ENCODE measurements at places on chromosomes 16 and 17.

DNA sequence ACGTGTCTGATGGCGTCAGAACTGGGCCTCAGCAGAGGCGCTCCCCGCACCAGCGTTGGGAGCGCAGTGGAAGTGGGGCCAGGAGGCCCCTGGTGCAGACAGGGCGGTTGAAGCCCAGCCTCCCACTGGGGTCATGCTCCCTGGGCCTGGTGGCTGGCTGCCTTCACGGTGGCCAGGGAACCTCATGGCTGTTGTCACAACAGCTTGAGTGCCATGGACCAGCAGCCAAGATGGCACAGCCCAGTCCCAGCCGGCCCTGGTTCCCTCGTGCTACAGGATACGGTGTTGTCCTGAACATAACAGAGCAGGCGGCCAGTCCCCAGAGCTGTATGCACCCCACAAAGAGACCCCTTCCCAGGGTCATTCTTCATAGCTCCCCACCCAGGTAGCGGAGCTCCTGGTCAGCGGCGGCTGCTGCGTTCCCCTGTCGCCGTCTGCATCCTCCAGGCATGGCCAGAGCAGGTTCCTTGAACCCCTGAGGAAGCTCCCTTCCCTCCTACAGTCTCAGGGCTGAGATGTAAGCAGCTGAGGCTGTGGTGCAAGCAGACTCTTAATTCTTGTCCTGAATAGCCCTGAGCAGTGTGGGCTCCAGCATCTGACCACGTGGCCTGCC, 29.7 kb downstream of the NME3 start:
- no peak for DNase-seq

DNA sequence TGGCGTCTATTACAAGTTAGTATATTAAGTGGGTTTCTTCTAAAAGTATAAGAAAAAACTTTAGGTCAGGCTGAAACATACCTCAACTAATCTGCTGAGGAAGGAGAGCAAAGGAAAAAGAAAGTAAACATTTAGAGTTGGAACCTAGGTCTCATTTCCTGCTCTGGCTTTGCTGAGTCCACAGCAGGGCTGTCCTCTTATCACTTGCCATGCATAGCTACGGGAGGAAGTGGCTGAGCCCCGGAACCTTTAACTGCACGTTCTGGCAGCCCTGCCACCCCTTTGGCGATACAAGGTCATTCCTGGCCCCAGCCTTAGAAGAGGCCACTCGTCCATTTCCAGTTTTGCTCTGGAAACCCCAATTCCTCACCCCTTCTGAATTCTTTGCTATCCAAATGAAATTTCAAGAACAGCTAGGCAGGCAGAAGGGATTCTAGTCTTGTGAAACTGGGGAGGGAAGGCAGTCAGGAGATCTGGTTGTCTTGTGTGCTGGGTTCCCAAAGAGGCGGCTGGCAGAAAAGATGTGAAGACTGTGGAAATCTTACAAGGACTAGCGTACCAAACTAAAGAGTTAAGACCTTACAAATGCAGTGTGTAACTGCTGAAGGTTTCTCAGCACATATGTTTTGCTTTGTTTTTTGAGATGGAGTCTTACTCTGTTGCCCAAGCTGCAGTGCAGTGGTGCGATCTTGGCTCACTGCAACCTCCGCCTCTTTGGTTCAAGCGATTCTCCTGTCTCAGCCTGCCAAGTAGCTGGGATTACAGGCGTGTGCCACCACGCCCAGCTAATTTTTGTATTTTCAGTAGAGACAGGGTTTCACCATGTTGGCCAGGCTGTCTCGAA, 19.1 kb downstream of the WIPI1 start:
- no peak for DNase-seq

DNA sequence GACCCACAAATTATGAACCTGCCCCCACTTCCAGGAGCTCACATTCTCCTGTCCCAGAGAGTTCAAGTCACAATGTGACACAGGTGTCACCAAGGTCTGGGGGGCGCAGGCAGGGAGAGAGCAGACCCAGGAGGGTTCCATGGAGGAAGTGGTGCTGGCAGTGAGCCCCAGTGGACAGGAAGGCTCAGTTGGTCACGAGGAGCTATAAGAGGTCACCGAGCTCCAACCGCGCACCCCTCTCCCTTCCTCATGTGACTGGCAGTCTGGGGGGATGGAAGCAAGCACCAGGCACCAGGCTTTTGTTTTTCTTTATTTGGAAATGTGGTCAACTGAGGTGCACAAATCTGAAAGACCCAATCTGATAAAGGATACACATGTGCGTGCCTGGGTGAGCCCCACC, 2.5 kb downstream of the ITGAD start:
- no peak for DNase-seq

DNA sequence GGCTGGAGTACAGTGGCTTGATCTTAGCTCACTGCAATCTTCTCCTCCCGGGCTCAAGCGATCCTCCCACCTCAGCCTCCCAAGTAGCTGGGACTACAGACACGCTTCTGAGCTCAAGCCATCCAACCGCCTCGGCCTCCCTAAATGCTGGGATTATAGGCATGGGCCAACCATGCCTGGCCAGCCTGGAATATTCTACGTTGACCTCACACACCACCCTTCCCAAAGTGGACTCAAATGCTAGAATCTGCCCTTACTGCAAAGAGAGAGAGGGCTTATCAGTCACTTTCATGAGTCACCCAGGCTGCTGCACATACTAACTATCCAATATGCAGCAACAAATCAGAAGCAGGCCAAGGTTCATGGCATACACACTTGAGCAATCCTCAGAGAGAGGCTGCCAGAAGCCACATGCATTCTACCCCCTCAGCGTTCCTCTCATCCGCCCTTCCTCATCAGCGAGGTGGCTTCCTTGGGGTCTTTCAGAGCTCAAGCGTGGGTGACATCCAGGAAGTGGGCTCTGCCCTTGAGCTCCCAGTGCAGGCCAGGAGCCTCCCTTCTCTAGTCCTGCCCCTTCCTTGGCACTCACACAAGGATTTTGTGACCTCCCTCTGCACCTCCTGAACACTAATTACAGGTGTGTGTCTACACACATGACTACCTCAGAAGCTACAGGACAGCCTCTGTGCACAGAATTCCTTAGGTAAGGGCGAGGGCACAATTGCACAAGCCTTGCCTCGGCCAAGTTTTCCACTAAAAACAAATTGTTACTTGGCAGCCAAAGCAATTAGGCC, 24.8 kb upstream of the SIAH1 start:
- no peak for DNase-seq

- no peak for DNase-seq
Observed at GRCh38 chr16:11207646-11208045, 48.4 kb downstream of the SOCS1 start.

GRCh38 chr16:72818236-72818845, 229.6 kb downstream of the ZFHX3 start:
- DNase-seq: no peak

GRCh38 chr16:78560997-78561396, 461.5 kb downstream of the WWOX start:
- no peak for DNase-seq

- no peak for DNase-seq
Observed at GRCh38 chr17:77914385-77915254, 43.9 kb upstream of the TNRC6C start.

GRCh38 chr17:48240562-48241130, 133.1 kb downstream of the SNX11 start:
- DNase-seq: no peak

- no peak for DNase-seq
Observed at GRCh38 chr16:24993722-24994686, 21.2 kb downstream of the ARHGAP17 start.

- DNase-seq: no peak
Observed at GRCh38 chr17:17375841-17376240, 72.7 kb downstream of the NT5M start.

GRCh38 chr16:81076566-81077075, 417 bp downstream of the C16orf46 start:
- peak; percentile 59 for DNase-seq

DNA sequence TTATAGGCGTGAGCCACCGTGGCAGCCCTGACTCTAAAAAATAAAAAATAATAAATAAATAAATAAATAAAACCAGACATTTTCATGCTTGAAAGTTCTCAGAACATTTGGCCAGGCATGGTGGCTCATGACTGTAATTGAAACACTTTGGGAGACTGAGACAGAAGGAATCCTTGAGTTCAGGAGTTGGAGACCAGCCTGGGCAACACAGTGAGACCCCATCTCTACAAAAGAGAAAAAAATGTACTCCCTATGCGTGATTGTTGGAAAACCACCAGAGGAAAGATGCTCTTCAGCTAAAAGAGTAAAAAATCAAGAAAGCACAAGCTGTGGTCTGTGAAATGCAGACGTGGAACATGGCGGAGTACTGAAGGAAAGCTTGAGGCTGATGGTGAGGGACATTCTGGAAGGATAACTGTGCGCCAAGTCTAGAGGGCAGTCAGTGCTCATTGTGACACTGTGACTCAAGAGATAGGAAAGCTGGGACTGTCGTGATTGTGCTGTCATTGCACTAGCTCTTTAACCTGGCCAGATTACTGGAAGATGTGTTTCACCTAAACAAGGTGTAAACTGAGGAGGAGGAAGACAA, 4.2 kb upstream of the PRSS27 start:
- no peak for DNase-seq

GRCh38 chr16:79986352-79986751, 385.8 kb upstream of the MAF start:
- no peak for DNase-seq

- DNase-seq: no peak
Observed at GRCh38 chr16:6160871-6161270, 1063.3 kb upstream of the EEF2KMT start.

GRCh38 chr17:63365366-63366240, 80.5 kb downstream of the CYB561 start:
- no peak for DNase-seq

- DNase-seq: no peak
Observed at GRCh38 chr17:75571197-75571884, 16.3 kb upstream of the MYO15B start.

DNA sequence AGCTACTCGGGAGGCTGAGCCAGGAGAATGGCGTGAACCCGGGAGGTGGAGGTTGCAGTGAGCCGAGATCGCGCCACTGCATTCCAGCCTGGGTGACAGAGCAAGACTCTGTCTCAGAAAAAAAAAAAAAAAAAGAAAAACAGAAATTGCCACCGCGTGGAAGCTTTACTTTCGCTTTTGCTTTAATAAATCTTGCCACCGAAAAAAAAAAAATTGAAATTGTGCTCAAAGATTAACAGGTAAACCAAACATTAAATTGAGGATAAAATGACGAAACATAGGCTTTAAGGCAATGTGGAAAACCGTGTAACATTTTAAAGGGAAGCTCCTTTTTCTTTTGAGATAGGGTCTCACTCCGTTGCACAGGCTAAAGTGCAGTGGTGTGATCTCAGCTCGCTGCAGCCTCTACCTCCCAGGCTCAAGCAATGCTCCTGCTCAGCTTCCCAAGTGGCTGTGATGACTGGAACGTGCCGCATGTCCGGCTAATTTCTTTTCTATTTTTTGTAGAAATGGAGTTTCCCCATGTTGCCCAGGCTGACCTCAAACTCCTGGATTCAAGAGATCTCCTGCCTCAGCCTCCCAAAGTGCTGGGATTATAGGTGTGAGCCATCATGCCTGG, 40.1 kb downstream of the ZNF276 start:
- no peak for DNase-seq

DNA sequence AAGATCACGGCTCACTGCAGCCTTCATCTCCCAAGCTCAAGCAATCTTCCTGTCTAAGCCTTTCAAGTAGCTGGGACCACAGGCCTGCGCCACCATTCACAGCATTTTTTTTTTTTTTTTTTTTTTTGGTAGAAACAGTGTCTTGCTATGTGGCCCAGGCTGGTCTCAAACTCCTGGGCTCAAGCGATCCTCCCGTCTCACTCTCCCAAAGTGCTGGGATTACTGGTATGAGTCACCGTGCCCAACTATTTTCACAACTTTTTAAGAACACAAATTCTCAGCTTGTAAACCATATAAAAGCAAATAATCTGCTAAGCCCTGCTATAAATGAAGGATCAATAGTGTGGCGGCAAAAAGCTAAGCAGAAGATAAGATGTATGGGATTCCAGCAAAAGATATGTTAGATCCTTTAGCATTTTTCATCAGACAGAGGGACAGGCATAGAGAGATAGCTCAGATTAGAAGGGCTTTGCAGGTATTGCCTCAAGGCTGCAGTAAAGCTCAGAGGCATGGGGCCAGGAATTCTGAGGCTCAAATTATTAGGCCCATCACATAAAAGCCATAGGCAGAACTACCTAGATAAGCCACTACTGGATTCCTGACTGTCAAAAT, 55.1 kb downstream of the EMP2 start:
- DNase-seq: peak; percentile 21

DNA sequence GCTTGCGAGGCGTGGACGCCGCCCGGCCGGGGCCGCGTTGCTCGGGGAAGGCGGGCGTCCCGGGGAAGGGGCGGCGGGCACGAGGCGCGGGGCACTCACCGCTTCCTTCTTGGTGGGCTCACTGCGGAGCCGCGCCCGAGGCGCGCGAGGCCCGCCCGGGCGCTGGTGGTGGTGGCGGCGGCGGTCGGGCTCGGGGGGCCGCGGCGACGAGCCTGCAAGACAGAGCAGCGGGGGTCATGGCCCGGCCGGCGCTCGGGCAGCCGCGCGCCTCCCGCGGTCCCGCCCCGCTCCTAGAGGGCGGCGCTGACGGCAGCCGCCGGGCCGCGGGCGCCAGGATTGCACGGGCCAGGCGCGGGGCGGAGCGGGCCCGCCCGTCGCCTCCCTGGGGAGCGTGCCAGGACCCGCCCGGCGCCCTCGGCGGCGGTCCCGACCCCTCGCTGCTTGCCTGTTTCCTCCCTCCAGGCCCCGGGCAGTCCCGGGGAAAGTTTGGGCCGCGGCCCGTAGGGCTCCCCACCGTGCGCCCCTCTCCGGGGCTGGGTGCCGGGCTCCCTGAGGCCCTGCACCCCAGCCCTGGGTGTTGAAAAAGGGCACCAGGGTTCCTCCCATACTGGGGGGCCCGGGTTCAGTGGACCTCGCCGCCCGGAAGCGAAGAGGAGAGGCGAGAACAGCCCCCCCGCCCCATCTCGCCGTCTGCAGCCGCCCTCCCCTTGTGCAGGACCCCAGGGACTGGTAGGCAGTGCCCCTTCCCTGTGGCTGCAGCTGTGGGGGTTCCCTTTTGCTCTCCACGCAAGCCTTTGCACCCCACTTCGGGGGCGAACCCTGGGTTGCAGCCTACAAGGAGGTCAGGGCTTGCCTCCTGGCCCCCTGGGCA, at the start of gene C16orf74:
Gene C16orf74, minus strand, starts transcription at position 270 of the 871 bp plus-strand sequence. CDS start 15,879 bp downstream, outside the sequence.
- no peak for DNase-seq

DNA sequence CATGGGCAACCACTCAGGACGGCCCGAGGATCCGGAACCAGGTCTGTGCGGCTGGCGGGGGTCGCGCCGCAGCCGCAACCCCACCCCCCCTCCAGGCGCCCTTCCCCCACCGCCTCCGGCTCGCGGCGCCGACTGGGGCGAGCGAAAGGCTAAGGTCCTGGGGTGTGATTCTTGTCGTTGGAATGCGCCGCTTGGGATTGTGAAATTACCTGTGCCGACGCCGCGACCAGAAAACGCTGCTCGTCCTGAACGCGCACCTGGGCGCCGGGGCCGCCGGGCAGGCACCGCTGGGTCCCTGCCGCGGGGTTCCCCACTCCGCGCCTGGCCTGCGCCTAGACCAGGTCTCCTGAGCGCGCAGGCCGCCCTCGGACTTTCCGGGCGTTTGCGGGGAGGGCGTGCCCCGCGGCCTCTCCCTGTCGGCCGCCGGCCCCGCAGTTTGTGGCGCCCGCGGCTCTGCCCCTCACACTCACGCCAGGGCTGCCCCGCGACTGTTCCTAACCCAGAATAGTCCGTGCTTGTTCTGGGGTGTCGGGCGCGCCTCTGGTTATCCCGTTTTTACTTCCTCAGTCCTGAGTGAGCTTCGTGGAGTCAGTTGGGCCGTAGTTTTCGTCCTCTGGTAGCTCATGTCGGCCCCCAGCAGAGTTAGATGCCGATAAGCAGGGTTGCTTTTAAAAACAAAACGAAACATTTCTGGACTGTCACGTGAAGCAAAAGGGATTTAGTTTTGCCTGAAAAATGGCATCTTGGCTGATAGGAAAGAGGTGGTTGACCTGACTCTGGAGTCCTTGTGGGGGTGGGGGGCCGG, 147.2 kb downstream of the SPECC1 start:
- DNase-seq: no peak
